ENCODE measurements at places on chromosomes 11 and 22.

DNA sequence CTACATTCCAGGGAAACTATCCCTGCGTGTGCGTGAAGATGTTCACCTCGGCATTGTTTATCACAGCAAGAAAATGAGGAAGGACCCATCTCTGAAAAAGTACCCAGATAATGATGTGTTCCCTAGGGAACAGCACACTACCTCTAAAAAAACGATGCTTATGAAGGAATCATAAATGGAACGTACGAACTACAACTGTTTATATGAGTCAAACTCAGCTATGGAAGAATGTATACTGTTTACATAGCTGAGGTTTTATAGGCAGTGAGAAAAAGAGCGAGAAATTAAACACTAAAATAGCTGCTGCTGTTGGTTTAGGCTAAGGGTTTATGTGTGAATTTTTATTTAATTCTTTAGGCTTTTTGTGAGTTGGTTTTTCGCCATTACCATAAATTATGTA lies 48.9 kb downstream of the APOL1 start:
- DNase-seq: no peak

DNA sequence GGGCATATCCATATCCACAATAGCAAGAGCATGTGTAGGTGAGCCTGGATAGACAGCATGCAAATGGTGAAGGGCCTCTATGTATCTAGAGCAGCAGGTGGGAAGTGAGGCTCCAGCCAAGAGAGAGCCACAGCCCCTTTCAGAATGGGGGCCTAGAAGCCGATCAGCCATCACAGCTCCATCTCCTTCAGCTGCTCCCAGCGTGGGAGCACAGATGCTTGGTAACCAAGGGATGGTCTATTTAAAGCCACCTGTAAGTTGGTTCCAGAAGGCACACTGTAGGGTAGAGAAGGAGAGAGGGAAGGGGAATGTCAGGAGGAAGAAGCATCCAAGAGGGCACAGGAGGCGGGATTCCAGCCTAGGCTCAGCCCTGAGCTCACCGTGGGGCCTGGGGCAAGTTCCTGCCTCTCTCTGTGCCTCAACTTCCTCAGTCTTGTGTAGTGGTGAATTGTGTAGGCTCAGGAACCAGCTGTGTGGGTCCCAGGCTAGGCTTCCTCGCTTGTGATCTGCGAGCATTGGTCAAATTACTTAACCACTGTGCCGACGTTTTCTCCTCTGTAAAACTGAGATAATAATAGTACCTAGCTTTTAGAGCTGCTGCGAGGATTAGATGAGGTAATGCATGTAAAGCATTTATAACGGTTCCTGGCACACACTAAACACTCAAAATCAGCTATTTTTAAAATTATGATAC lies 122.9 kb upstream of the NAV2 start:
- no peak for DNase-seq

GRCh38 chr11:643366-643765 lies 6.3 kb downstream of the DRD4 start:
- DNase-seq: no peak

DNA sequence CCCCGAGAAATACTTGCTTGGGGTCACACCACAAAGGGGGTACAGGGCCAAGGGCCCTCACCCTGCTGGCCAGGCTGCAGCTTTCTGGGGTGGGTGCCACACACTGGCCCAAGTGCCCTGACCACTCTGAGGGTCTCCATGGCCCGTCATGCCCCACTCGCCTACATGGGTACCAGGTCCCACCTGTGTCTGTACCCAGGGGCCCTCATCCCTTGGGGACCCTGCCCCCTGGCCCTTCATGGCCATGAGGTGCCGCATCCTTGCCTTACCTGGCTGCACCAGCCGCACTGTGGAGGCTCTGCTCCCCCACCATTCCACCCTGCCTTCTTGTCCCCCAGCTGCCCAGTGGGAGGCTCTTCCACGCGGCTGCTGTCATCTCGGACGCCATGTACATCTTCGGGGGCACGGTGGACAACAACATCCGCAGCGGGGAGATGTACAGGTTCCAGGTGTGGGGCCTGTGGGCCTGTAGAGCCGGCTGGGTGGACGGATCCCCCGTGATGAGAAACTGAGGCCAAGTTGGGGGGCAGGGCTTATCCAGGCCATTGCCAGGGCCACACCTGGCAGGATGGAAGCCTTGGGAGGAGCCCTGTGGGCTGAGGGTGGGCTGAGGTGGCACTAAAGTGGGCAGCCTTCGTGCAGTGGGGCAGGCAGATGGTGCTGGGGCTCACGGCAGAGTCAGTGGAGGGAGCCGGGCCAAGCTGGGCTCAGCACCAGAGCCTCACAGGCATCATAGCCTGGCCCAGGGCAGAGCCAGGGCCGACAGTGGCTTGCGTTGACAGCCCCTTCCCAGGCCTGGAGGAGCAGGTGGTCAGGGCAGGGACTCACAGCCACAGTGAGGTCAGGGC lies 9.2 kb downstream of the THAP7 start:
- DNase-seq: no peak

- no peak for DNase-seq
These were observed 31.2 kb upstream of the SMIM35 start for GRCh38 chr11:118117790-118118601.

DNA sequence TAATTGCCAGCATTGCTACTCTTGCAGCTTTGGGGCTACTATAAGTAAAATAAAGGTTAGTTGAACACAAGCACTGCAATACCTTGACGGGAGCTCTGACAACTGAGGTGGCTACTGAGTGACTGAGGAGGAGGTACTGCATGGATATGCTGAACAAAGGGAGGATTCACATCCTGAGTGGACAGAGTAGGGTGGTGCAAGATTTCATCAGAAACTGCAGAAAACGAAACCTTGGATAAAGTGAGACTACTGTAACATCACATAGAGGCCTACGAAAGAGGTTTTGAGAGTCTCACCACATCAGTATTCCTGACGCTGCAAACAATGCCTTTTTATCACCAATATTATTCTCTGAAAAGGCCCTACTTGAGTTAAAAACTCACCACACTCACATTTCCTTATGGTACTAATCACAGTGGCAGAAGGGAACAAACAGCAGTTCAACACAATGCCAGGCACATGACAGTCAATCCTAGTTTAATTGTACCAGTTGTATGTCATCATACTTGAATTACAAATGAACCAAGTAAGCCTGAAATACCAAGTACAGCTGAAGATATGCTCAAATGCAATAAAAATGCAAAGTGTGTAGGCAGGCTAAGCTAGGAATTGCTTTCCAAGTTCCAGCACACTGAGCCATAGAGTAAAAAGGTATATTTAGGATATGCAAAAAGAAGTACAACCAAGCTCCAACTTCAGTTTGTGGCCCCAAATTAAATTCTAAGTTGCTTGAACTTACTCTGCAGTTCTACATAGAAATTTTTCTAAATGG lies 4.0 kb upstream of the GPR83 start:
- no peak for DNase-seq

GRCh38 chr11:67617243-67617953 lies 10.7 kb downstream of the NDUFV1 start:
- DNase-seq: no peak

- no peak for DNase-seq
These were observed 1.3 kb downstream of the MACROD1 start for GRCh38 chr11:64164392-64165312.

DNA sequence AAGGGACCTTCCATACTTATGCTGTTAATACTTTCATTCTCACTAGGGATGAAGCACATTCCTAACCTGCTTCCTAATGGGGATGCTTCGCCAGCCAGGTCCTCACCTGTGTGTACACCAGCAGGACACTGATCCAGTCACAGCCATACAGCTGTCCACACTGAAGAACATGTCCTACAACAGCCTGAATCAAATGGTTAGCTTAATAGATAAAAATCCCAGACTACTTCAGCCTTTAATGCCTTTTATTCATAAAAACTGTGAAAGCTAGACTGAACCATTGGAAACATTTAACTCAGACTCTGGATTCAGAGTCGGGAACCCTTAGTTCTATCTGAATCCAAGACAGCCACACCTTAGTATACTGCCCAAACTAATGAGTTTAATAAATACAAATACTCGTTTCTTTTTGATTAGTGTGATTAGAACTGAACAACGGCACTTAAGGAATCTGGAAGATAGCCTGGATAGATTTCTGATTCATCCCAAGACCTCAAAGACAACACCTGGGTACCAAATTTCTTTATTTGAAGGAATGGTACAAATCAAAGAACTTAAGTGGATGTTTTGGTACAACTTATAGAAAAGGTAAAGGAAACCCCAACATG lies 3.3 kb downstream of the FTH1 start:
- no peak for DNase-seq

DNA sequence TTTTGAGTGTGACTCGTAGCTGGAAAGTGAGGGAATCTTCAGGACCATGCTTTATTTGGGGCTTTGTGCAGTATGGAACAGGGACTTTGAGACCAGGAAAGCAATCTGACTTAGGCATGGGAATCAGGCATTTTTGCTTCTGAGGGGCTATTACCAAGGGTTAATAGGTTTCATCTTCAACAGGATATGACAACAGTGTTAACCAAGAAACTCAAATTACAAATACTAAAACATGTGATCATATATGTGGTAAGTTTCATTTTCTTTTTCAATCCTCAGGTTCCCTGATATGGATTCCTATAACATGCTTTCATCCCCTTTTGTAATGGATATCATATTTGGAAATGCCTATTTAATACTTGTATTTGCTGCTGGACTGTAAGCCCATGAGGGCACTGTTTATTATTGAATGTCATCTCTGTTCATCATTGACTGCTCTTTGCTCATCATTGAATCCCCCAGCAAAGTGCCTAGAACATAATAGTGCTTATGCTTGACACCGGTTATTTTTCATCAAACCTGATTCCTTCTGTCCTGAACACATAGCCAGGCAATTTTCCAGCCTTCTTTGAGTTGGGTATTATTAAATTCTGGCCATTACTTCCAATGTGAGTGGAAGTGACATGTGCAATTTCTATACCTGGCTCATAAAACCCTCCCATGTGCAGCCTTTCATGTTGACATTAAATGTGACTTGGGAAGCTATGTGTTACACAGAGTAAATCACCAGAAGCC lies 11.0 kb downstream of the OR51E1 start:
- no peak for DNase-seq

DNA sequence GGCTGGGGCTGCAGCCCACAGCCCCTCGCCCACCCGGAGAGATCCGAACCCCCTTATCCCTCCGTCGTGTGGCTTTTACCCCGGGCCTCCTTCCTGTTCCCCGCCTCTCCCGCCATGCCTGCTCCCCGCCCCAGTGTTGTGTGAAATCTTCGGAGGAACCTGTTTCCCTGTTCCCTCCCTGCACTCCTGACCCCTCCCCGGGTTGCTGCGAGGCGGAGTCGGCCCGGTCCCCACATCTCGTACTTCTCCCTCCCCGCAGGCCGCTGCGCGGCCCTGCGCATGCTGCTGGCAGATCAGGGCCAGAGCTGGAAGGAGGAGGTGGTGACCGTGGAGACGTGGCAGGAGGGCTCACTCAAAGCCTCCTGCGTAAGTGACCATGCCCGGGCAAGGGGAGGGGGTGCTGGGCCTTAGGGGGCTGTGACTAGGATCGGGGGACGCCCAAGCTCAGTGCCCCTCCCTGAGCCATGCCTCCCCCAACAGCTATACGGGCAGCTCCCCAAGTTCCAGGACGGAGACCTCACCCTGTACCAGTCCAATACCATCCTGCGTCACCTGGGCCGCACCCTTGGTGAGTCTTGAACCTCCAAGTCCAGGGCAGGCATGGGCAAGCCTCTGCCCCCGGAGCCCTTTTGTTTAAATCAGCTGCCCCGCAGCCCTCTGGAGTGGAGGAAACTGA lies 731 bp downstream of the GSTP1 start:
- peak; percentile 28 for DNase-seq

DNA sequence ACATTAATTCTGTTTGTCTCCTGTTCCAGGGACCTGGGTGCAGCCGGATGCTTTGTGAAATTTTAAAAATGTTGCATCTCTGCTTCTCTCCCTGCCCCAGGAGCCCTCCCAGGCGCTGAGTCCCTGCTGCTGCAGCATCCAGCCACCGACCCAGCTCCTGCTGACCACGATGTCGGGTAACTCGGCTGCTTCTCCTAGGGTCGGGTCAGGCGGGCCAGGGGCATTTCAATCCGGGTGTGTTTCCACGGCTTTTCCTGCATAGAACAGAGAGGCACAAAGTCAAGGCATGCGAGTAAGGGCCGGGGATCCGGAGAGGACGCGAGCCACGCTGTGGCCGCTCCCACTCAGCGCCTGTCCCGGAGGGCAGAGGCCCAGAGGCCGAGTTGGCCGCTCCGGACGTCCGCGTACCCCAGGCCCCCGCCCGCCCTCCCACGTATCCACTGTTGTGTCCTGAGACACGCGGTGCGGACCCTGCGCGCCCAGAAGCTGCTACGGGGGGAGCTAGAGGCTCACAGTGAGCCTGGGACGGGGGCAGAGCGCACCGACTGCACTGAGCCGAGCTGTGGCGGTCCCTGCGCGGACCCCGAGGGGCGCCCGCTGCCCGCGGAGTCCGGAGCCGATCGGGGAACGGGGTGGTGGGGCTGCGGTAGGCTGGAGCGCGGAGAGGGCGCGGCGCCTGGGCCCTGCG lies at the start of gene POU2AF3:
Gene POU2AF3, plus strand, starts transcription at position 134 of the 688 bp plus-strand sequence. Its CDS starts 36 bp downstream, at position 170.
- no peak for DNase-seq

GRCh38 chr11:131206671-131207070 lies 163.7 kb upstream of the NTM start:
- DNase-seq: no peak

- DNase-seq: no peak
These were observed 99.7 kb upstream of the SYT13 start for GRCh38 chr11:45385844-45386243.

DNA sequence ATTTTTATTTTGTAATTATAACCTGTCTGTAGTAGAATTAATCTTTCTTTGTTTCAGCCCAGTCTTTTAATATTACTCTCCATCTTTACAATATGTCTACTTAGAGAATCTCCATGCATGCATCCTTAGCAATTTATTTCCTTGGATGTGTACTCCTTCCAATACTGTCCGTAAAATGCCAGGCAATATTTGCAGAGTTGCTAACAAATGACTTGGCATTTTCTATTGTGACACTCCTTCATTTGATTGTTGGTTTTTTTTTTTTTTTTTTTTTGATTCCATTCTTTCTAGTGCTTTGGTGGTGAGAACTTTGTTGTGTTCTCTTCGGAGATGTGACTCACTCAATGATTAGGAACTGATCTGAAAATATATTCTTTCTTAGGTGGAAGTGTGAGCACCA lies 220.3 kb downstream of the CNTN5 start:
- DNase-seq: no peak

DNA sequence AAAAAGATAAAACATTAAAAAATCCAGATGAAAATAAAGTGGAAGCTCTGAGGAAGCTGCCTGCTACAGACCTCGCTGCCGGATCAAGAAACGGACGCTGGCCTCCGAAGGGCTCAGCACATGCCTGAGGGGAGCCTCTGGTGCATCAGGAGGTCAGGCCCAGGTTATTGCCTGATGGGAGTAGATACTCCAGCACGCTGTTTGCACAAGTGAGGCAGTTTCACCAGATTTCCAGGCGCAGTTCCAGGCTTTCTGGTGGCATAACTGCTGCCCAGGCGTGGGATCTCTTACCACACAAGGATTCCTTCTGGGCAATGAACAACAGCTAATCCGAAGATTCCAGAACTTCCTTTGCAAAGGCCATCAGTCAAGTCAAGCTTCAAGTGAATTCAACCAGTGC lies 154.2 kb downstream of the MPPED1 start:
- DNase-seq: no peak

GRCh38 chr11:67053896-67054329 lies 2.7 kb upstream of the RHOD start:
- DNase-seq: peak; percentile 76

GRCh38 chr22:38946771-38947170 lies 10.6 kb upstream of the APOBEC3A start:
- DNase-seq: no peak

All from HEK293T (cell line).